NCI-H2029 treated with DMSO at 0.1 percent for 48 hours (cell line): ENCODE measurements at places on chromosomes 3 and 15.
A peak's percentile ranks its signal among the peaks of the same experiment; 100 is the strongest.

GRCh38 chr3:141346839-141347238 lies 21.5 kb upstream of the ZBTB38 start:
- no peak for DNase-seq

- DNase-seq = peak; percentile 96
Measured at GRCh38 chr3:44962621-44963393, 13.2 kb downstream of the ZDHHC3 start.

DNA sequence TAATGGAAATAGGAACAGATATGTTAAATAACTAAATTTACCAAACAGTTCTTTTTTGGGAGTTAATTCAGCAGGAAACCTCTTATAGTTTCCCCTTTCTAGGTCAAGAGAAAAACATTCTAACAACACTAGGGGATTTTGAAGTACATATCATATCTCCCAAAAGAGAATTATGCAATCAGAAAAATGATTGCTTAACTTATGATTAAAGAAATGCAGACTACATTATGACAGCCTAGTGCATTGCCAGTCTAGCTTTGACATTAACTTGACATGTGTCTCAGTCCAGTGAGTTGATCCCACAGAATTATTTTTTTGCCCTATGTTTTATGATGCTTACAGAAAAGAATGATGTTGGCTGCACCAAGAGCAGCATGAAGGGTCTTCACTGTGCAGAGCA lies 31.7 kb upstream of the NPHP3 start:
- DNase-seq = no peak

- DNase-seq = no peak
Measured at GRCh38 chr3:178001670-178002101, 534.5 kb upstream of the KCNMB2 start.

DNA sequence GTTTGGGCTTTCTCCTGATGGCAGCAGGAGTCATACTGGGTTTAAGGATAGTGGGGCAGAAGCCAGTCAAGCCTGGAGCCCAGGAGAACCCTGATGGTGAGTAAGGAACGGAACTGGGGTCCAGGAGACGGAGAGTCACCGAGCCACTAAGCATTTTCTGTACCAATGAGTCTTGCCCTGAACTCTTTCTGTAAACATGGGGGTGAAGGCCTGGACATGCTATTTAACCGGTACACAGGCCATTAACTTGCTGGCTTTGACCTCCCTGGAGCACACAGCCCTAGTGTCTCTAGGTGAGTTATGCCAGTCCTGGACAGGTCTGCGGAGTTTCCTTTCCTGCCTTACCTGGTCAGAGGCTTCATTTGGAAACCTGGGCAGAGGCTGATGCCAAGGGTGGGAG lies 3.9 kb downstream of the SLC6A6 start:
- no peak for DNase-seq

DNA sequence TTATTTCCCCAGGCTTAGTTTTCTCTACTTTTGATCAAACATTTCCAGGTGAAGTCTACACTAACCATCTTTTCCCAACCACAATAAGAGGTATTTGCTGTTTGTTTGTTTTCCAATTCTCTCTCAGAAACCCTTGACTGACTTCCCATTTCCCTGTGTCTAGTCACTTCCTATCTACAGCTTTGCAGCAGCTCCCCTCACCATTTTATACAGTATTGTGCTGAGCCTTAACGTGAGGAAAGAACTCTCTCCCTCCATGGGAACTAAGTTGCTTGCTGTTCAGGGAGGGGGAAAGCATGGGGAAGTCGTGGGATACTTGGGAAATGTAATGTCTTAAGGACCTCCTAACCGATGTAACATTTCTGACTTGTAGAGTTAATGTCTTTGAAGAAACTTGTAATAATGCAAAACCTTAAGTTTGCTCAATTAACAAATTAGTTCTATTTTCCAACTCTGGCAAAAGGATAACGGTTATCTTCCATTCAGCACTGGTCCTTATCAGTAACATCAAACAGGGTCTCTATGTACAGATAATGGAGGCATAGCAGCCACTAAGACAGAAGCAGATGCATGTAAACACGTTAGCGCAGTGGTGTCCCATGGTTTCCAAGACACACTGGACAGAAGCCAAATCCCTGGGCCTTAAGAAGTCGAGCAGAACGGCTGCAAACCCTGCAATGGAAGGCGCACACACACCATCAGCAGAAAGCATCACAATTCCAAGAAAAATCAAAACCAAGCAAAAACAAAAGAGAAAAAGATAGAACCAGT lies 39.7 kb downstream of the NPTN start:
- DNase-seq = peak; percentile 15

DNA sequence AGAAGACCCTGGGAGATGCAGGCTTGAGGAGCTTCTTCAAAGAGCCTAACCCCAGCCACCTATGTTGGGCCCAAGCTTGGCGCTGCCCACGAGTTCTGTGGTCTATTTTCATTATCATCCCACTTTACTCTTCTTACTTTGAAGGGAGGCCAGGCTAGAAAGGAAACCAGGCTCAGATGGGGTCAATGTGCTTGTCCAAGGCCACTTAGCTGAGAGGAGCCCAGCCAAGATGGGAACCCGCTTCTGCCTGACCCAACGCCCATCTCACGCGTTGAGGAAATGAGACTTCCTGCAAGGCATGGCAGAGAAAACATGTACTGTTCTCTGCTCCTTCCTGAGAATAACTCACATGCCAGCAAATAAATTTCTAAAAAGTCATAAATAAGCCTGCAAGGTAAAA lies 486.3 kb upstream of the PROK2 start:
- DNase-seq = no peak

DNA sequence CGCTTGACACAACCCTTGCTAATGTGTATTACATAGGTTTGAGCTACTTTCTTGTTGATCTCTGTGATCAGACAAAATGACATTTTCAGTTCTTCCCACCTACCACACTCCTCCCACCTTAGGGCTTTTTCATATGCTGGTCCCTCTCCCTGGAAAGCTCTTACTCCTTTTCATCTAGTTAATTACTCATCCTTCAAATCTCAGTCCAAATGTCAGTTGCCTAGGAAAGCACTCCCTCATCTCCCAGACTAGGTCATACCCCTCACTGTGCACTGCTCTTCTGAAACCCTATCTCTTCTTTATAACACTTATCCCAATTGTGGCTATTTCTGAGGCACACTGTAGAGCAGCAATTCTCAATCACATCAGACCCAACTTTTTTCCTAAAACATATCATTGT lies 7.3 kb downstream of the ZNF106 start:
- DNase-seq = no peak

DNA sequence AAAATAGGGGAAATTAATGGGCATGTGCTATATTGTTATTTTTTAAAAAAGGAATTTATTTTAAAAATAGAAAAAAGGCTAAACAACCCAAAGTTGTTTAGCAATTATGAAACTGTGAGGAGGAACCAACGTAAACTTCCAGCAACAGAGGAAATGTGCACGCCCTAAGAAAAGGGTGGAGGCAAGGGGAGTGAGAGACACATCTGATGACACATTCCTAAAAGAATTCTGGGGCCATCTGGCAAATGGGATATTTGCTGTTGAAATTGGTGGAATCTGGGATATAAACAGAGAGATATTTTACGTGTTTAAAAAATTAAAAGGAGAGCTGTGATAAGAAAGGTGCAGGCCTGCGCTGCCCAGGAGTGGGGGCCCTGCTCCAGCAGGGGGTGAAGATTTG lies 50.8 kb upstream of the MUC13 start:
- DNase-seq = no peak

- DNase-seq = no peak
Measured at GRCh38 chr3:10149226-10149625, 7.6 kb downstream of the VHL start.

- no peak for DNase-seq
Measured at GRCh38 chr3:25428789-25429335, 799 bp downstream of the RARB start.

DNA sequence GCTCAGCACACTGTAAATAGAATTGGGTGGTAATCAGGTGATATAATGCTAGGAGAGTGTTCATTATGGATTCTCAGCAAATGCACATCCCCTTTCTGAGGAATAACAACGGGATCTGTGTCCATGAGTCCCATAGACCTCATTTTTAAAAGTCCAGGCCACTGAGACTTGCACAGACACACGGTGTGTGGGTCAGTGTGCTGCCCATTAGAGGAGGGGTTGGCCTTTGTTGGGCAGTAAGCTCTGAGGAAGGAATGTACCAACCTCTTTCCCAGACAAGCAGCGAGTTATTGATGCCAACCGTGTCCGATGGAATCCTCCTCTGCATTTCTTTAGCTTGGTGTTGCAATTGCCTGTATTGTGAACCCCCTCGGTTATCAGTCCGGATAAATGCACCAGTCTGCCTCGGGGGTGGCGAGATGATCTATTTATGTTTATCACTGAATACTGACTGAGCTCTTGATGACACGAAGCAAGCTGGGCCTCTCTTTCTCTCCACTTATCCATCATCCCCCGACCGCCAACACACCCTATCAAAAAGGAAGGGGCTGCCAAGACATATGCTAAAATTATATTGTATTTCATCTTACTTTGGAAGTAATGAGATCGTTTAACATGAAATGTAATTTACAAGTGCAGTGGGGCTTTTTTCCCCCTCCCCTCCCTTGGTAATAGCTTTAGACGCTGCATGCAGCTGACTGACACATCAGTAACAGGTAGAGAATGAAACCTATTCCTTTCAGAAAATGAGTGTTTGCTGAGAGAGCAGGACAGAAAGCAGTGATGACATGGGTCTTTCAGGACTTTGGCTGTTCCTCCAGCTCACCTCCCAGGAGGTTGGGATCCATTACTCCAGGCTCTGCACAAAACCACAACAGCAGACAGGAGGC lies 126.6 kb upstream of the ST8SIA2 start:
- no peak for DNase-seq

DNA sequence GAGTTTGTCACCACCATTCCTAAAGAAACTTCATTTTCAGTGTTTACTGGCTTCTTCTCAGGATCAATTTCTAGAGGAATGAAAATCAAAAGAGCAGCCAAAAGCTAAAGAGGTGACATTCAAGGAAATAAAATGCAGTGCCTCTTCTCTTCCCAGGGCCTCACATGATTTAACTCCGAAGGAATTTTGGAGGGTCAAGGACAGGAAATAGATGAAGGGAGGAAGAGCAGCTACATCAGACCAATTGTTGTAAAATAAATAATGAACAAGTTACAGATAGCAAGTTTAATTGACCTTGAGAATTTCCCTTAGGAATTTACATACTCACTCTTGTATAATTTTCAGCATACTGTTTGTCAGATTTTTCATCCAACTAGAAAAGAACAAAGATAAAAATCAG lies 78.1 kb downstream of the LRRFIP2 start:
- DNase-seq = no peak

GRCh38 chr3:128584412-128585020 lies 66.1 kb downstream of the RPN1 start:
- peak; percentile 39 for DNase-seq

GRCh38 chr3:194760494-194761137 lies 74.9 kb downstream of the FAM43A start:
- no peak for DNase-seq

DNA sequence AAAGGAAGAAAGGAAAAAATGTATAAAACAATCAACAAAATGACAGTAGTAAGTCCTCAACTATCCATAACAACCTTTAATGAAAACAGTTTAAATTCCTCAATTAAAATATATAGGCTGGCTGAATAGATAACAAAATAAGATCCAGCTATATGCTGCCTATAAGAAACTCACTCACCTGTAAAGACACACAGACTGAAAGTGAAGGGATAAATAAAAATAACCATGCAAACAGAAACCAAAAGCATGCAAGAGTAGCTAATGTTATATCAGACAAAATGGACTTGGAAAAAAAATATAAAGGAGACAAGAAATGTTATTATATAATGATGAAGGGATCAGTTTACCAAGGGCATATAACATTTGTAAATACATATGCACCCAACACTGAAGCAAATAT lies 51.2 kb downstream of the AP4E1 start:
- DNase-seq = no peak

- DNase-seq = no peak
Measured at GRCh38 chr3:105323274-105323599, 43.5 kb upstream of the ALCAM start.

- DNase-seq = no peak
Measured at GRCh38 chr3:10653241-10653640, 147.9 kb upstream of the ATP2B2 start.

GRCh38 chr15:99322643-99323405 lies 71.5 kb downstream of the LRRC28 start:
- DNase-seq = no peak

DNA sequence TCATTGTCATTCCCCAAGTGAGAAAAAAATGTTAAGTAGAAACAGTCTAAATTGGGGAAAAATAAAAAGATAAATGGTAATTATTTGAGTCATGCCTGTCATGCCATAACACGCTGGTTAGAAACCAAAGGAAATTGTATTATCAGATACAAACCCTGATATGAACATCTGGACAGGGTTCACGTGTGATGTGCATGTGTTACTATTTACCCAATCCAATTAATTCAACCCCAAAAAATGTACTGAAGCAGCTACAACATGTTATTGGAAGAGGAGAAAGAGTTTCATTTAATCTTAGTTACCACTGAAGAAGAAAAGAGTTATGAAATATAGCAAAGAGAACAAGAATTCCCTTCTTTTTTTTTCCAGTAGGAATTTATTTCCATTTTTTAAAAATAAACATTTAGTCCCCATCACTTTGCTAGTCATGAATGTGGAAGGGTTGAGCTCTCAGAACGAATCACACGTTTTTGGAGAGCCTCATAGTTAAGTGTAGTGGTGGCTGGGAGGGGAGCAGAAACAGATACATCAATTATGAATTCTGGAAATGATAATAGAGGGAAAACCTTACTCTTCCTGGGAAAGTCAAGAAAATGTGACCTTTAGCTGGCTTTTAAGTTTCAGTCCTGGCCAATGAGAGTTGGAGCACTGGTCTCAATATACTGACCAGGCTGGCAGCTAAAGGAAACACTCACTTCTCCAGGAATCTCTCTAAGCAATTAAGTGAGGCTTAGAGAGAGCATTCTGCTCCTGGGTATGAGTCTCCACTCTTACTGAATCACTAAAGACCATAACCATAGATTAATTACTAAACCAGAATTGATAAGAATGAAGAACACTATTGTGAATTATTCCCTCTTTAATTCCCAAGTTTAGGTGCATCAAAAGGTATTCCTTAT lies 796.5 kb downstream of the GRM7 start:
- DNase-seq = no peak

- DNase-seq = no peak
Measured at GRCh38 chr3:116254541-116254940, 190.7 kb downstream of the LSAMP start.

DNA sequence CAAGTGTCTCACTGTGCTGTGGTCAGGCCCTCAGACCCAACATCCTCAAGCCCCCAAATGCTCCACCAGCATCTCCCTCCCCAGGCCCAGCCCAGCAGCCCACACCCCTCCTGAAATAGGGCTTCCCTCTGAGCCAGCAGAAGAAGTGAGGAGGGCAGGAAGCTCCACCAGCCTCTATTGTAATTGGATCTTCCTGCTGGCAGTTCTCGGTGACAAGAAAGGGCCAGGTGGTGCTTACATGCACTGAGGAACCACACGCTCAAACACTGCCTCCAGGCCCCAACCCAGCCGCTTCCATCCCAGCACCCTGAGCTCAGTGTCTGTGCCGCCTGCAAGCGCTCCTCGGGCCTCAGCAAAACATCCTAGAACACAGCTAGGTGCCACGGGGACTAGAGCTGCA lies 96.7 kb downstream of the ATP10A start:
- no peak for DNase-seq
